ENCODE measurements at places on chromosomes 16 and 17.

- DNase-seq: no peak
Observed at GRCh38 chr17:55344514-55344997, 77.1 kb downstream of the MMD start.

DNA sequence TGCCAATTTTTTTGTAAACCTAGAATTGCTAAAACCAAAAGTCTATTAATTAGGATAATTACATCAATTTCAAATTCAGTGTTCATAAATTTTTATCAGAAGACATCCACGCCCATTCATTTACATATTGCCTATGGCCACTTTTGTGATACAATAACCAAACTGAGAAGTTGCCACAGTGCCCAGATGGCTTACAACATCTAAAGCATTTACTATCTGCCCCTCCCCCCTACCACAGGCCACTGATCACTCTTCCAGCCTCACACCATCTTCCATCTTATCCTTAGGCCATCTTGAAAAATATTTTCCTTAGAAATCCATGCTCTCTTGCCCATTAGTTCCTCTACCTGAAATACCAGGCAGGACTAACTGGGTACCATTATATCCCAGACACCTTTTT, 6.3 kb upstream of the PRKAR1A start:
- no peak for DNase-seq

- DNase-seq: no peak
Observed at GRCh38 chr16:24988593-24989338, 26.4 kb downstream of the ARHGAP17 start.

GRCh38 chr16:72858665-72859493, 189.0 kb downstream of the ZFHX3 start:
- DNase-seq: no peak

DNA sequence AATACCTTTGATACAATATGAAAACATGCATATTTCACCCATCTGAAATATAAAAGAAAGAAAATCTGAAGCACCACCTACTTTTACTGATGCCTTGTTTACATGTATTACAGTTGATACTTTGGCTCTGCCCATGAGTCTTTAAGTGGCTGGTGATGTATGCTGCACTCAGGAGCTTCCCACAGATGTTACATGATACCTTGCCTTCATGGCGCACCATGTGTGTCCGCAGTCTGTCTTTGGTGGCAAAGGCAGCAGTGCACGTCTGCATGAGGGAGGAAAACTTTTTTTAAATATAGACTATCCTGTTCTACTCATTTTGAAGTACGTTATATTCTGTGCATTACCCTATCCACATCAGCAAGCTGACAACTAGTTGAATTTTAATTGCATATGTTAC, 7.5 kb downstream of the VEZF1 start:
- no peak for DNase-seq

- DNase-seq: no peak
Observed at GRCh38 chr16:14007450-14007849, 63.7 kb upstream of the MRTFB start.

GRCh38 chr17:69961501-69962145, 113.4 kb upstream of the KCNJ16 start:
- no peak for DNase-seq

GRCh38 chr16:56534847-56535383, 15.1 kb upstream of the BBS2 start:
- no peak for DNase-seq

DNA sequence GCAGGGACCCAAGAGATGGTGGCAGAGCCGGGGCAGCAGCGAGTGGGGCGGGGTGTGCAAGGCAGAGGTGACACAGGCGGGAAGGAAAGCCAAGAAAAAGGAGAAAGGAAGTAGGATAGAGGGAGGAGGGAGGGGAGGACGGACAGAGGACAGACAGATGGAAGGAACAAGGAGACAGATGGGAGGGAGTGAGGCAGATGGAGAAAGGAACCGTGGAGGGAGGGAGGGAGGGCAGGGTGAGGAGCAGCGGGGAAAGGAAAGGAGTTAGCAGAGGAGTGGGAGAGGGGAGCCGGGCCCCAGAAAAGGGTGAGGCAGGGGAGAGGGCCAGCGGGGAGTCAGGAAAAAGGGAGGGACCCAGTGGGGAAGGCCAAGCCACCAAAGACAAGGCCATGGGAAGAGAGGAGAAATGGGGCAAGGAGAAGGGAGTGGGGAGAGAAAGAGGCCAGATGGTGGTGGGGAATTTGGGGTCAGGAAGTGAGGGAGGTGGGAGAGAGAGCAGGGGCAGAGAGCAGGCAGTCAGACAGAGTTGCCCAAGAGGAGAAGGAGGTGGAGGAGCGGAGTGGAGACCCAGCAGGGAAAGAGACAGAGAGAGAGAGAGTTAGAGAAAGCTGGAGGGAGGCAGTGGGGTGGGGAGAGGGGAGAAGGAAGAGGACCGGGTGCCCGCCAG, 13.2 kb upstream of the ASGR1 start:
- no peak for DNase-seq

DNA sequence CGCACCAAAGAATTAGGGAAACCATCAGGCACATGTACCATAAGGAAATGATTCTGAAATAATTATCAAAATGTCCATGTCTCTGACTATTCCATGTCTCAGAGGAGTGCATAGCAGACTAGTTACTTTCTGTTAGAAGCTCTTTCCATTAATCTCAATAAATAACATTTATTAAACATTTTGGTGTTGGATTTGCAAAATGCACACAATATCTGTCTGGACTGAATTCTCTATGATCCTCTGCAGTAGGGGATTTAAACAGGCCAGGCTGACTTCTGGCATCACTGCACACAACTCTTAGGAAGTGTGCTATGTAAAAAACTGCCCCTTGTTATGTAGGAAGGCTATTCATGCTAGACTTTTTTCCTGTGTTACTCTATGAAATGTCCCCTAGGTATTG, 283.3 kb upstream of the CDH5 start:
- no peak for DNase-seq

- peak; percentile 86 for DNase-seq
Observed at GRCh38 chr16:2486645-2487516, 12.0 kb downstream of the TBC1D24 start.

DNA sequence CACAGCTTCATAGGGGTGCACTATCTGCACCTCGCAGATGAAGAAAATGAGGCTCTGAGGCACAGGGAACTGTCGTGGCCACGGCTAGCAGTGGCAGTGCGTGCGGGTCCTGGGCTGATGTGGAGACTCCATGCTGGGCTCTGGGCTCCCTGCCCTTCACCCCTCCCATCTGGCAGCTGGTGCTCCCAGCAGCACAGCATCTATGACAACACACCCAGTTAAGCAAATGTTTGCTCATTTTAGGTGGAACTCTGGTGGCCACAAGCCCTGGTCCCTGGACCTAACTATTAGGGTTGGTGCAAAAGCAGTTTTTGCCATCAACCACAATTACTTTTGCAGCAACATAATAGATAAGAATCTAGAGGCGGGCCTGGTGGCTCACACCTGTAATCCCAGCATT, 30.9 kb downstream of the IFT140 start:
- no peak for DNase-seq

- no peak for DNase-seq
Observed at GRCh38 chr17:56023851-56024250, 129.4 kb upstream of the ANKFN1 start.

DNA sequence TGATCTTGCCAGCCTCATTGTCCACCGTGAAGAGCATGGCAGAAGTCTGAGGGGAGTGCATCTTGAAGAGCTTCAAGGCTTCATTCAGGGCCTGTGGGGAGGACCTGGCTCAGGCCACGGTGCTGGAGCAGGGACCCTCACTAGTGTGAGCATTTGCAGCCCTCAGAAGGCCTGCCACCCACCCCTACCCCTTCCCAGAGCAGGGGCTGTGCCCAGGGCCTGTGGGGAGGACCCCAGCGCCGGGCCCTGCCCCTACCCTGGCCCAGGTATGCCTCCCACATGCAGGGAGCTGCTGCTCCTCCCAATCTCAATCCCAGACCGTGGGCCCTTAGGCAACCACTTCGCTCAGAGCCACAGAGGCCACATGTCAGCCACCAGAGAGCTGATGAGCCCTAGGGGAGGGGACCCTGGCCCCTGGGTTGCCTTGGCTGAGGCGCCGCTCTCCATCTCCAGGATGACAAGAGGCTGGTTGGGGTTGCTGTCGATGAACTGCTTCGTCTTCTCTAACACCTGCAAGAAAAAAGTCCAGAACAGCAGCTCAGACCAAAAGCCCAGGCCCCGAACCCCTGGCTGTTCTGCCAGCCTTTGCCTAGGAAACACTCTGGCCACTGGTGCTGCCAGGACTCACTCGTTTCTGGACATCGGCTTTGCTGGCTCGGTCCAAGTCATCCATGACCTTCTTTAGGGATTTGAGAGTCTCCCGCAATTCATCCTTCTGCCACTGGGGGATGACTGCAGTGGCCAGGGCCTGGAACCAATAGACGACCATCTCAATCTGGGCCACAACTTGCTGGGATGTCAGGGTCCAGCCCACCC, 1.8 kb upstream of the EXOSC6 start:
- no peak for DNase-seq

DNA sequence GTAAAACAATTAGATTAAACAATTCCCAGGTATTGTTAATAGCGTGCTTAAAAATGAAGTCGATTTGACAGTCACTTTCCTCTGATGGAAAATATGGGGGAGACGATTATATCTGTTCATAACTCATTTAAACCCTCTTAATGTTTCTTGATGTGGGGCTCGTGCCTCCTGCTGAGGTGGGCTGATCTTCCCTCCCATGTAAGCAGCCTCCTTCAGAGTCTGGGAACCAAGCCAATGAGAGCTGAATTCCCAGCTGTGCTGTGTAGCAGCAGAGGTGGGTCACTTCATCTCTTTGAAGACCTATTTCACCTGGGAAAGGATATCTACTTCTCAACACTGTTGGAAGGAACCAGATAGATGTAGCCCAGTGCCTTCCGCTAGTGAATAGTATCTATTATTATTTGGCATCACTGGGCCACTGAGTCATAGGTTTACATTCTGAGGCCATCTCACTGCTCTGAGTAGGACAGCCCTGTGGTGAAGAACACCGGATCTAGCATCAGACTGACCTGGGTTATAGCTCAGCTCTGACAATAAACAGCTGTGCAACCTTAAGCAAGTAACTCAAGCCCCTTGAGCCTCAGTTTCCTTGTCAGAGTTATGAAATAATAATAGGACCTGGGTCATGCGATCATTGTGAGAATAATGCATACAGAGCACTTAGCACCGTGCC, 85.3 kb upstream of the C16orf82 start:
- no peak for DNase-seq

DNA sequence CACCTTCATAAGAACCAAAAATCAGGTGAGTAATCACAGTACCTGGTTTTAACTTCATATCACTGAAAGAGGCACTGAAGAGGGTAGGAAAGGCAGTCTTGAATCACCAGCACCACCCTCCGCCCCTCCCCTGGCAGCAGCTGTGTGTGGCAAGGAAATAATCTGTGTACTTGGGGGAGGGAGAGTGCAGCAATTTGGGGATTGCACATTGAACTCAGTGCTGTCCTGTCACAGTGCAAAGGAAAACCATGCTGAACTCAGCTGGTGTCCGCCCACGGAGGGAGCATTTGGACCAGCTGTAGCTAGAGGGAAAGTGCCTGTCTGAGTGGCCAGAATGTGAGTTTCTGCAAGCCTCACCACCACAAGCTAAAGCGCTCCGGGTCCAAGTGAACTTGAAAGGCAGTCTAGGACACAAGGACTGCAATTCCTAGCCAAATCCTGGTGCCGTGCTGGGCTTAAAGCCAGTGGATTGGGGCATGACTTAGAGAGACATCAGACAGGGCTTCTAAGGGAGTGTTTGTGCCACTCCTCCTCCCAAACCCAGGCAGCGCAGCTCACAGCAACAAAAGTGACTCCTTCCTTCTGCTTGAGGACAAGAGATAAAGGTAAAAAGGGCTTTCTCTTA, 39.7 kb upstream of the ALDH3A1 start:
- DNase-seq: no peak

DNA sequence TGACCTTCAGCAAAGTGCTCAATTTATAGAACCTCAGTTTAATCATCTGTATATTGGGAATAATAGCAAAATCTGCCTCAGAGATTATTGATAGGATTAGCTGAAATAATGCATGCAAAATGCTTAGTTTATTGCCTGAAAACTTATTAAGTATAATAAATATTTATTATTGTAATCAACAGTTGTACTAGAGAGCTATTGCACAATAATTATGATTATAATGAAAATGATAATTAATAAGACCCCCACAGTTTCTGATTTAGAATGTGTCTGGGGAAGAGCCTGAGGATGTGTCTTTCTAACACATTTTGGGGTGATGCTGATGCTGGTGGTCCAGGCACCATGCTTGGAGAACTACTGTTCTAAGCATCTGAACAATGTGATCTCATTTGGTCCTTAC, 419.6 kb downstream of the NPIPA7 start:
- no peak for DNase-seq

DNA sequence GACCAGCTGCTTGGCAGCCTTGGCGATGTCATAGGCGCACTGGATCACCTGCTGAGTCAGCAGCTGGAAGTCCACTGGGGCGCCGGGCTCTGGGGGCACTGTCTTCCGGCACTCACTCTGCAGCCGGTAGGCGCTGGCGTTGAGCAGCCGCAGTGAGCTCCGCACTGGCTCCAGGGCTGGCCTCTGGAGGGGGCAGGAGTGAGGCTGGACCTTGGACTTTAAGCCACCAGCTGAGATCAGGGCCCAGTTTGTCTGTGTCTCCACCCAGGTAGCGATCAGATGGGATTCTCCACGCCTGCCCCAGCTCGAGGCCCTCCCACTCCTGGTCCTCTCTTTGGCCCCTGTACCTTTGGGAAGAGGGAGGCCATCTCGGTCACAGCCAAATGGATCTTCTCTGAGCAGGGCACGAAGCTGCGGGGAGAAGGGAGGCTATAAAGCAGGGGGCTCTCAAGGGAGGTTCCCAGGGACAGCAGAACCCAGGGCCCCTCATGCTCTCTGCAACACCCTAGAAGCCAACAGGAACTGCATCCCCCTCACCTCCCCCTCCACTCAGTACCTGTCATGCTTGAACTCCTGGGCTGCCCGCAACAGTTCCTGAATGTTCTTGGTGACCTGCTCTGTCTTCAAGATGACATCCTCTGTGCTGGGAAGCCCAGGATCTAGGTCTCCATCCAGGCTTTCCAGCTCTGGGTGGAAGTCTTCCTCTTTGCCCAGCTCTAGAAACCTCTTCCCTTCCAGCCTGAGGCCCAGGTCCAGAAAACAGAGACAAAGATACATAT, 6.4 kb downstream of the TP53I13 start:
- no peak for DNase-seq

DNA sequence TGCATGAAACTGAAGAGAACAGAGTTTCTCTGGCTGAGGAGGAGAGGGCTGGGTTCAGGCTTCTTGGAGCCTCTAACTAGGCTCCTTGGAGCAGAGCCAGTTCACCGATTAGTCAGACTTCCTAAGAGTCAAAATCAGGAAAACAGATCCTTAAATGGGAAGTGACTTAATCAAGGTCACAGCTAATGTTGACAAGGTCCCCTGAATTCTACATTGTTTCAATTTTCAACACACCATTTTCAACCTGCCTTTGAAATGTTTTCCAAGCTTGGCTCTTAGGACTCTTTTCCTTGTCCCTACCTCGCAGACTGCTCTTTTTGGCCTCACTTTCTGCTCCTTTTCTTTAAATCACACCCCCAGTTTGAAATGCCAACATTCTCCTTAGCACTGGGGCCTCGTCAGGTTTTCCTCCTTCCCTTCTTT, 16.3 kb downstream of the MYL4 start:
- DNase-seq: no peak

GRCh38 chr16:12159028-12159427, 182.5 kb downstream of the SNX29 start:
- DNase-seq: no peak

Measured in GM12891 (cell line).